GF-D8 (cell line): ENCODE measurements at places on chromosomes 5 and 9.

- no peak for DNase-seq
These were observed 205.7 kb downstream of the AGTPBP1 start for GRCh38 chr9:85536076-85536475.

DNA sequence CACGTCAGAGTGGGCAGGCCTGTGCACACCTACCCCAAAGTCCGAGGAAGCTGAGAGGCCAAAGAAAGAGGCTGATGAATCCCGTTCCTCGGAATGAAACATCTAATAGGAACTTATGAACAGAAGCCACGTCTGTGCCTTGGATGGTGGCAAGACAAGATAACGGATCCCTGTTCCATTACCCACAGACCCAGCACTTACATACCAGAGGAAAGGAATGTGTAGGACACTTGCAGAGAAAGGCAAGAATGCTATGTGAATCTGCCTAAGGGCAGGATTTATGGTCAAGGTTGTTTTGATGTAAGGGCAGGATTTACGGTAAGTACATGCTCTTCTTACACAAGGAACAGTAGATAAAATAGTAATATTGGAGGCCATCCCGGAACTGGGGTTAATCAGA is 93.2 kb downstream of the WDR41 start:
- DNase-seq: no peak

DNA sequence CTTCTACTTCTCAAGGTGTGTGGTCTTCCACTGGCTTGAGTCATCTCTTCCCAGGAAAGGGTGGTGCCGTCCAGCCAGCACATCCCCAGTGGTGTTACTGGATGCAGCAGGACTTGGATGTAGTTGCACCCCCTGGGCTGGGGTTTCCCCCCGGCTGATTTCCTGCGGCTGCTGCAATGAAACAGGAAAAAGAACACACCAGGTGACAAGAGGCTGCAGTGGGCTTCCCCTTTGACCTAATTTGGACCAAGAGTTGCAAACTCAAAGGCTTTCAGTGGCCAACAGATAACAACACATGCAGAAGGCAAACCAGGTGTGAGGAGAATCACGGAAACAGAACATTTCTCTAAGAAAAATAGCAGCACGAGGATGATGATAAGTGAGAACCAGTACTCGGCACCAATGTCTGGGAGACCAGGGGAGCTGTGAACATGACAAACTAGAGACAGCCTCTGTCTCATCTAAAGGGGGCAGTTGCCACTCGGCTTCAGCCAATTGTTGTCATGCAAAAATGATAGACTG is 83.7 kb downstream of the PDE6A start:
- DNase-seq: no peak

DNA sequence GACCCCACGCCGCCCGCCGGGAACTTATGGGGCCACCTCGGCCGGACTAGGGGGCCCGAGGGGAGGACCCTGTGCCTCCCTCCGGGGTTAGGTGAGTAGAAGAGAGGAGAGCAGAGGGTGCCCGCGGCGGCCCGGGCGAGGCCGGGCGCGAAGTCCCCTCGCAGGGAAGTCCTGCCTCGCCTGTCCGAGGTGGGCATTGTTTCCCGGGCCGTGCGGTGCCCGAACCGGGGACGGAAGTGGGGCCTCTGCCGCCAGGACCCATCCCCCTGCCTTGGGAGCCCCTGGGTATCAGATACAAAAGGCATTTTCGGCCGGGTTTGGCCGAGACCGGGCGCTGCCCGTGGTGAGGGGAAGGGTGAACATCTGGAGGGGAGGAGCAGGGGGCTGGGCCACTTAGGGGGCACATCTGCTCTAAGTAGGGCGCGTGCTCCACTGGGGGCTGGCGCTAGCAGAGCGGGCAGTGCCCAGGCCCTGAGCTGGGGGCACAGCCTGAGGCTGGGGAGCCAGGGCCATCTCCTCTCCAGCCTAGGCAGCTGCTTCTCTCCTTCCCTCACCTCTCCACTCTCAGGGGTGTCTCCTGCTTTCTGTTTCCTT is 48.2 kb downstream of the DAB2IP start:
- no peak for DNase-seq

GRCh38 chr5:21173036-21173435 is 1185.0 kb upstream of the CDH18 start:
- no peak for DNase-seq
